Stimulated activated CD8-positive, alpha-beta memory T cell treated with anti-CD3 and anti-CD28 coated beads, Interleukin-12 subunit alpha, Interleukin-12 subunit beta, amount 100 ng/mL, for 4 hours (primary cell): ENCODE measurements at places on chromosomes 5 and 9.

DNA sequence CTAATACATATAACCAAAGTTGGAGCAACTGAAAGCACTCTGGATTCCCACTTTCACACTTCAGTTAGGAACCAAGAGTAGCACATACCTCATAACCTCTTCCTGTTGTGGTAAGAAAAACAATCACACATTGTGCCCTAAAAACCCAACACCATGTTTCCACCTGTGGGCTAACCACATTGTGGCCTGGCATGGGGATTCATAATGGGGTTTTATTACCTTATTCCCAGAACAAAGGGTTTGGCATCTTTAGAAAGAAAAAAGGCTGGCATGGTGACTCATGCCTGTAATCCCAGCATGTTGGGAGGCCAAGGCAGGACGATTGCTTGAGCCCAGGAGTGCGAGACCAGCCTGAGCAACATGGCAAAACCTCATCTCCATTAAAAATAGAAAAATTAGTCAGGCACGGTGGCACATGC lies 60.6 kb downstream of the HSD17B3 start:
- no peak for DNase-seq

GRCh38 chr9:35271637-35272036 lies 109.8 kb downstream of the UNC13B start:
- no peak for DNase-seq

- DNase-seq: no peak
These were observed 276.8 kb downstream of the ENC1 start for GRCh38 chr5:74363603-74364205.

DNA sequence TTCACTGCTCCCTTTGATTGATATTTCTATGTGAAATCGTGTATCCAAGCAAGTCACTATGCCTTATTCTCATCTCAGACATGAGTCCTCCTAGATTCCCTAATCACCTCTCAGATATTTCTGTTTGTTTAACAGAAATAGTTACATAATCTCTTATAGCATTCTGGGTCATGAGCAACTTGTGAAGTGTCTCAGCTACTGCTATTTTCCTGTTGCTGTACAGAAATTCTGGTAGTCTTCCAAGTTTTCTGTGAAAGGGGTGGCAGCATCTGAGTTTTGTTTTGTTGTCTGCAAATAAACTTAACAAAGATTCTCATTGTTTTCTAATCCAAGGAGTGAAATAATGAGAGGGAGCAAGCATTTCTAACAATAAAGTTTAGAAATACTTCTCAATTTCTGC lies 256.9 kb upstream of the ST8SIA4 start:
- DNase-seq: no peak

DNA sequence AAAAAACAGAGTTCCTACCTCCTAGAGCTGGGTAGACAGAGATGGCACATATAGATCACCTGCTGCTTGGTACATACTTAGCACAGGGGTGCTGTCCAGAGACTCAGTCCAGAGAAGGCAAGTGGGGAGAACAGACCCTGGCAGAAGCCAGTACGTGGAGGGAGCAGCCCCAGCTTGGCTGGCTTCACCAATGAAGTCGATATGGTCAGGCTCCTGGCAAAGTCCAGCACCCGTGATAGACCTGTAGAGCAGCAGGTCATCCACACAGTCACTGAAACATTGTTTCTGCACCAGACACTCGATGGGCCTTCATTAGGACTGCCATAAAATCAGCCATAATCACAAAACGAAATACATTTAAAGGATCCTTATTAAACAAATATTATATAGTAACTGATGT lies 45.8 kb downstream of the WHRN start:
- no peak for DNase-seq

DNA sequence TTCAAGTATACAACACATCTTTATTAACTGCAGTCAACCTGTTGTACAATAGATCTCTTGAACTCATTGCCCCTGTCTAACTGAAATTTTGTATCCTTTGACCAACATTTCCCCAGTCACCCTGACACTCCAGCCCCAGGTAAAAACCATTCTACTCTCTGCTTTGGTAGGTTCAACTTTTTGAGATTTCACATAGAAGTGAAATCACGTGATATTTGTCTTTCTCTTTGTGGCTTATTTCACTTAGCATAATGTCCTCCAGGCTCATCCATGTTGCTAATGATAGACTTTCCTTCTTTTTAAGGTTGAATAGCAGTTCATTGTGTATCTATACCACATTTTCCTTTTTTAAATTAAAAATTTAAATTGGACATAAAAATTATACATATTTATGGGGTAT lies 126.5 kb upstream of the MAN2A1 start:
- no peak for DNase-seq

DNA sequence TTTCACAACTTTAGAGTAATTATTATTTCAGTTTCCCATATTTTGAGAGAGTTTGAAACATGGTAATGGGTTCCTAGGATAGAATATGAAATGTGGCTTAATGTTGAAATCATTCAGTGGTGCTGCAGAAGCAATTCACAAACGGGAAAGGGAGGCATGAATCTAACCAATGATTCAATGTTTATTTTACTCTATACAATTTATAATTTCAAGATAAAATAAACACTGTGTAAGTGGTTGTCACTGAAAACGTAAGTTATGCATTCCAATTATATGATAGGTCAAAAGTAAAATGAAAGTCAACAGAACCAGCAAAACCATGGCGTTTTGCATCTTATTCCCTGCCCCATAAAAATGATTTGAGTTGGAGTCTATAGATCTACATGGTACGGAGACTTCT lies 1207.1 kb upstream of the CDH18 start:
- no peak for DNase-seq

- DNase-seq: no peak
These were observed 23.9 kb downstream of the HMGXB3 start for GRCh38 chr5:150024346-150024984.

GRCh38 chr5:72363166-72363802 lies 43.1 kb downstream of the PTCD2 start:
- no peak for DNase-seq

DNA sequence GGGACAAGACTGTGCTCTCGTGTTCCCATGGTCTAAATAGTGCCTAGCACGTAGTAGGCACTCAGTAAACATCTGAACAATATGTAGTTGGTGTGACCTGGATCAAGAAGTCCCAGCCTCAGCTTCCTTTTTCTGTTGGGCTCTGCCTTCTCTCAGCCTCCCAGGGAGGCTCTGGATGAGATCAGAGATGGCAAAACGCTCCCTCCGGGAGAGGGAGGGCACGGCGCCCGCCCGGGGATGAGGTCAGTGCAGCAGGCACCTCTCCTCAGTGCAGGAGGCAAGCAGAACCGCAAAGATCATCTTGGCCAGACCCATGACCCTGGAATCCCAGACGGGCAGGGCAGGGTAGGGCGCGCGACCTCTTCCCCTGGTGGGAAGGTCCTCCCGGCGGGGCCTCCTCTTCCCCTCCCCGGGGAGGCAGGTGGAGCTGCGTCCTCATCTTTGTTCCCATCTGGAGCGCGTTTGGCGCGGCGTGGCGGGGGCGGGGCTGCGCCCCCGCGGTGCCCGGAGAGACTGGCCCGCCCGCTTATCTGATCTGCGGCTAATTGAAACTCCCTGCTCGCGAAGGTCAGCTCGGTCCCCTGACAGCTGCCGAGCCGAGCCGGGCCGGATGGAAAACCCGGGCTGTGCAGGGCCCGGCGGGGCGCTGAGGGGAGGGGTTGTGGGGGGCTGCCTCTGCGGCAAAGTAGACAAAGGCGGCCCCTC lies 60.9 kb downstream of the CXXC5 start:
- DNase-seq: no peak

GRCh38 chr9:33472881-33473615 lies 676 bp downstream of the NOL6 start:
- DNase-seq: no peak

DNA sequence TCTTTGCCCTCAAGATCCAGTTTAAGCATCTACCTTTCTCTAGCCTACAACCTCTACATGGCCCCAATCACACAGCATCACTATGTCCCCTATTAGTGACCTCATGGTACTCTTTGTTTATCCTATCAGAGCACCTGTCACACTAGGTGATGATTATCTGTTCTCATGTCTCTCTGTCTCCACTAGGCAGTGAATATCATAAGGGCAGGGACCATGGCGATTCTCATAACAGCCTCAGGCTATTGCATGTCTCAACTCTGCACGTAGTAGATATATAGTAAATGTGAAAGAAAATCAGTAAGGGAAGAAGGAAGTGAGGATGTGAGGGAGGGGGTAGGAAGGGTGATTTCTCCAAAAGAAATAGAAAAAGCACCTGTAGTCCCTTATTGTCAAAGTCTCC lies 311.0 kb downstream of the NSG2 start:
- DNase-seq: no peak

GRCh38 chr9:115743709-115744605 lies 409.6 kb upstream of the PAPPA start:
- DNase-seq: no peak
